ENCODE measurements at places on chromosomes 3 and 15.
A peak's percentile ranks its signal among the peaks of the same experiment; 100 is the strongest.

- no peak for DNase-seq
Measured at GRCh38 chr3:53274938-53275605, 19.2 kb upstream of the TKT start.

- DNase-seq = peak; percentile 8
Measured at GRCh38 chr15:43511012-43511885, 6.2 kb upstream of the MAP1A start.

DNA sequence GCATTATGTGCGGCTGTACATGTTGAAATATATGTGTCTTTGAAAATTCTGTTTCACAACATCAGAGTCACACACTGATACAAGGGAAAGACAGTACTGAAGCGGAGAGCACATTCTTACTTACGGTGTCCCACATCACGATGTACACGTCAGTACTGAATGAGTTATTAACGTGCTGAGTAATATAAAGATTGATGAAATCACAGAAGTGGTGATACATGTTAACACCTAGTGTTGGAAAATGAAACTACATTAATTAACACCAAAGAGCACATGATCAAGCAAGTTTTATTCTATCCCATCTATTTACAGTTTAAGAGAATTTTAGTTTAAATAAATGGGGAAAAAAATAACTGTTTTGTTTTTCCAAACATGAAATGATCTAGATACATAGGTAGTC lies 15.6 kb downstream of the EOGT start:
- no peak for DNase-seq

DNA sequence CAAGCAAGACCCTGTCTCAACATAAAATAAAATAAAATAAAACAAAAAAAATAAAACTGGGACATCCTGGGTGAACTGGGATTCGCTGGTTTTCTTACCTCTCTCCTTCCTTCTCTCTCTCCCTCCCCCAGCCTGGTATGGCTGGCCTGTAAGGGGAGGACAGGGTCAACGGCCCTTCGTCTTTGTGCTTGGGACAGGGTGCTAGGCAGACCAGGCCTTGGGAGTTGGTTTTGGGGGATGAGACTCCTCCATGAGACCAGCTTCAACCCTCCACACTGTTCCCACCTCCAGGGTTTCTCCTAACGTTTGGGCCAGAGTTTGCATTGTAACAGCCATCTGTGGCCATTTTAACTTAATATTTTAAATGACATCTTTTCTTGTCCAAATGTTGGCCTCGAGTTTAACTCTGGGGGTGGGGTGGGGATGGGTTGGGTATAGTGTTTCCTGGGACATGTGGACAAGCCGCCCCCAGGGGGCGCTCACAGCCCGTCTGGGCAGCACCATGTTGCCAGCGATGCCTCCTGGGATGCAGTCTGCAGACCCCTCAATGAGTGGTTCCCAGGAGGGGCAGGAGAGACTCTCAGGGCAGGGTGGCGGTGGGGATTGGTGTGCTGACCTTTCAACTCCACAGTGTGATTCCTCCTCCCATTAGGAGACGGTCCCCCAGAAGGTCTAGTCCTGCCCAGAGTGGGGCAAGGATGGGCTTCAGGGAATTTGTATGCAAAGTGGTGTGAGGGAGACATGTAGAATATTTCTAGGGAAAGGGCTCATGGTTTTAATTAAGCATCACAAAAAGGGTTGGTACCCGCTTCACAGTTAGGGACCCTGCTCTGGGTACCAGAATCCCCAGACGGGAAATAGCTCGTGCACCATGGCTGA lies 37.7 kb upstream of the LCTL start:
- peak; percentile 57 for DNase-seq

GRCh38 chr3:42778644-42779043 lies 5.6 kb upstream of the CCDC13 start:
- no peak for DNase-seq

GRCh38 chr3:44208086-44208485 lies 33.6 kb upstream of the TOPAZ1 start:
- DNase-seq = no peak

GRCh38 chr15:63388511-63388910 lies 6.9 kb upstream of the CA12 start:
- DNase-seq = no peak

DNA sequence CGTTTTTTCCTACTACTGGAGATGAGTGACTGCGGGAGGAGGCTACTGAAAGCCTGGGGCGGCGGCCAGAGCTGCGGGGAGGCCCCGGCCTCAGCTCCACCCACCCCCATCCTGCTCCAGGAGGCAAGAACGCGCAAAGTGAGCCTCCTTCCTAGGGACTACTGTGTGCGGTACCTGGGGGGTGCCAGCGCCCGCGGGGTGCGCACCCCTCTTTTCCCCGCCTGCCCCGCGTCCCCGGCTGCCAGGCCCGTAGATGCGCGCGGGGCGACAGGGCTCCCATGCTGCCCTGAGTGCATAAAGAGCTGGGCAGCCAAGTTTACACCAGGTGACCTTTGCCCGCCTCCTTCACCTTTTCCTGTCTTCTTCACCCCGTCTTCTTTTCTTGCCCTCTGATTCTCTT lies 2.5 kb upstream of the USF3 start:
- no peak for DNase-seq

GRCh38 chr3:47365213-47366153 lies 15.3 kb upstream of the PTPN23 start:
- DNase-seq = no peak

GRCh38 chr3:48422272-48422671 lies 7.6 kb downstream of the PLXNB1 start:
- DNase-seq = no peak

DNA sequence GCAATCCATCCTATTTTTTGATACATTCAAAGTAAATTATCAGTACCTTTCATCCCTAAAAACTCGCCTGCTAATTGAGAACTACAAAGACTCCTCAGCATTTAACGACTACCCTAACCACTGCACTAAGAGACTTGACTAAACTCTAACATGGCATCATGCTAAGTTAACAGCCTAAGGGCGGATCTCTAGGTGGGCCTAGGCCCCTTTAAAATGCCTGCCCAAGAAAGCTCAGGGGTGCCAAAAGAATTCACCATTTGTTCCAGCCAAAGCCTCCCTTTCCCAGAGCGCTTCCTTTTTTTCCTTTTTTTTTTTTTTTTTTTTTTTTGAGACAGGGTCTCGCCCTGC lies 568 bp upstream of the NEK4 start:
- DNase-seq = no peak

DNA sequence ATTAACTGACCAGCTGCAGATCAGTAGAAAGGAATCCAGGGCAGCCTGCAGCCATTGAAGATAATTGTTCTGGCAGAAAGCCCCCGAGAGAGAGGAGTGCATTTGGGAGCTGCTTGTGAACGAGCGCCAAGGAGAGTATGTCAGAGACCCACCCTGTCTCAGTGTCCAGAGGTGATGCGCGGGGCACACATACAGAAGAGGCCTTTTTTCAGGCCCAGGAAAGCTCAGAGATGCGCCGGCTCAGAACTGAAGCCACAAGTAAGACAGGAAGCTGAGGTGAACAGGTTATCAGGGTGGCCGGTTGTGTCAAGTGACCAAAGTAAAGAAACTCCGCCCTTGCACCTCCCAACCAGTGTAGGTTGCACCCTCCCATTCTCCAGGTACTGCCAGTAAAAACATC lies 59.8 kb upstream of the HEG1 start:
- no peak for DNase-seq

GRCh38 chr3:122520861-122521260 lies 6.1 kb upstream of the KPNA1 start:
- no peak for DNase-seq

DNA sequence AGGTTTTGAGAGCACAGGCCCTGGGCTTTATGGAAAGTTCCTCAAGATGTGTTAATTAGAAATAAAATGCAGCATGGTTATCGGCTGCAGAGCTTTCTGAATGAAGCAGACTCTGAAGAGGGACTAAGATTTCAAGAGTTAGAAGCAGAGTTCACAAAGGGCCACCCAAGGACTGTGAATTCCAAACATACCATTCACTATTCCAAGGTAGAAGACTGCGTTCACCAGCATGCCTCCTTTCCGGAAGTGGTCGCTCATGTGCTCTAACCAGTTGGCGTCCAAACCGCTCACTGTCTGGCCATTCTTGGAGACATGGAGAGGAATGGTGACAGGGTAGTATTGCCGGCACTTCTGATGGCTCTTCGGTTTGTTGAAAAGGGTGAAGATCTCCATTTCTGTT lies 104.9 kb downstream of the OXNAD1 start:
- no peak for DNase-seq

GRCh38 chr3:3532508-3532907 lies 266.7 kb upstream of the LRRN1 start:
- DNase-seq = no peak

GRCh38 chr15:50051811-50052419 lies 67.1 kb downstream of the ATP8B4 start:
- no peak for DNase-seq

All from stimulated activated CD4-positive, alpha-beta T cell treated with anti-CD3 and anti-CD28 coated beads, Interleukin-12 subunit alpha, Interleukin-12 subunit beta, amount 100 ng/mL, for 24 hours (primary cell).